H9 (cell line): ENCODE measurements at places on chromosomes 2 and 18. TPM values are rescaled to one million over a fixed set of nuclear protein-coding genes. Genes with fewer than 3 reads are reported as not detected.

The NTSR2 gene
- not detected in 2 replicates for total RNA-seq

DNA sequence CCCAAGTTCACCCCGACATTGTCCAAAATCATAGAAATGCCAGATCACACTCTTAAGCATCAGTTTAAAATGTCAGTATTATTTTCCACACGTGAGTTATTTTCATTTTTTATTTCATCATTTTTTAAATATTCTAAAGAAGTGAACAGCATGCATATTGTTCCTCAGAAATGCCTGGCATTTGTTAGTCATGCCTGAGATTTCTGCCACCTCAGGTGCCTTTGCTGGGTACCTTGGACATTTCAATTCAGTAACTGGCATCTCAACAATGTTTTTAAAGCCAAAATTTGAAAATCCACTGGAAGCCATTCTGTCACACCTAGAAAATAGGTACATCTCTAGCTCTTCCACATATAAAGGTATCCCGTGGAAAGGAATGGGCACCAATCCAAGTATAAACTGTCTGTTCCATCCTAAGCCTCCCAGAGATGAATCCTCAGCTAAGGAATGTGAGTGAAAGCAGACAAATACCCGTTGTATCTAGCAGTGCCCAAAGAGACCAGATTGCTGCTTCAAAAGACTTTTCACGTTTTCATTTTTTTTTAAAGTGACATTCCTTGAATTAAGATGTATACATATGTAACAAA is 159.8 kb downstream of the ZNF385B start:
- no peak overlapping the region for H3K4me3 ChIP-seq
- H3K4me1 ChIP-seq, result no peaks in the 10 kb centered on the region
- no peak overlapping the region for H3K27ac ChIP-seq
- DNase-seq, result no peak

DNA sequence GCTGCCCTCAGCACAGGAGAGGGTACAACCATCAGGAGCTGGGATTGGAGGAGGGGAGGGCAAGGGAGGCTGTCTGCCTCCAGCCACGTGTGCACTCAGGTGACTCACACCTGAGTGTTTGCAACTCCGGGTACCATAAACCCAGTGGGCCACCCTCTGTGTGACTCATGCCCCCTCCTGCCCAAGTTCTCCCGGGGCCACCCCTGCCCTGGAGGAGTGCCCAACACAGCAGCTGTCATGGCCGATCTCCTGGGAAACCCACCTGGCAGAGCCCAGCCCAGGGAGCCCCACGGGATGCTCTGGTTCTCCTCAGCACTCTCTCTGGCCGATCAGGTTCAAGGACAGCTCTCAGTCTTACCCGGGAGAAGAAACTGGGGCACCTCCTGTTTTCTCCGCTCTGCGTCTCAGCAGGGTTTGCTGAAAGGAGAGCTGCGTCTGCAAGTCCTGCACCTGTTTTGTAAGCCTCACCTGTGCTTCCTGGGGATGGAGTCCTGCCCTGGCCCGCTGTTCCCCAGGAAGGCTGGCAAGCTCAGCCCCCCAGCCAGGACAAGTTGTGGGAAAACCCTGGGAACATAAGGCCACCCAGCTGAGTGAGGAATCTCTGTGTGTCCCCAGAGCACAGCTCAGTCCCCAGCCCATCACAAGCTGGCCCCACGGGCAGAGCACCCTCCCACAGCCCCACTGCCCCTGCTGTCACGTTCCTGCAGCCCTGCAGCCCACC is 44.0 kb upstream of the UBE2F start:
- H3K4me1 ChIP-seq, result no peaks in the 10 kb centered on the region
- no peak overlapping the region for H3K27ac ChIP-seq
- H3K36me3 ChIP-seq, result no peaks in the 10 kb centered on the region

GRCh38 chr2:112481050-112481527 is 867 bp upstream of the TTL start:
- DNase-seq, result peak; percentile 82
- peak overlapping the region; percentile 92 for H3K4me3 ChIP-seq
- no peak overlapping the region for H3K27ac ChIP-seq
- no peaks in the 10 kb centered on the region; the same call in 1 of the 2 replicates for H3K4me1 ChIP-seq
- H3K36me3 ChIP-seq, result peaks cover 7% of the 10 kb centered on the region
